T-helper 2 cell treated with Interferon-gamma antibody and Interleukin-4, amounts not matched to agents 5 μg/mL and 100 μg/mL, for 36 hours (primary cell): ENCODE measurements at places on chromosomes 12 and 14.

DNA sequence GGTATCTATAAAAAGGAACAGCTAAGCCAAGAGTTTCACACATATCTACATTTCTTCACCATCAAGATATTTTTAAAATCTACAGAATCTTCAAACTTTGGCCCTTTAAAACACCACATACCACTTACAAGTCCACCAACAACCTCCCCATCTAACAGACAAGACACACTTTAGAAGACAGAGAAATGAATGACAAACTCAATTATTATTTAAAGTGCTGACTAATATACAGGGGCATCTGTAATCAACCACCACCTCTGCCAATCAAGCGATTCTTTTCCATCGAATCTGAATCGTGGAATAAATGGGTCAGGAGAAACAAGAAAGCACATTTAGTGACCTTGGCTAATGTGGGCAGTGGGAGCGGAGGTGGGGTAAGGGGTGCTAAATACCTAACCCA is 7.7 kb downstream of the SETD3 start:
- no peak for DNase-seq

DNA sequence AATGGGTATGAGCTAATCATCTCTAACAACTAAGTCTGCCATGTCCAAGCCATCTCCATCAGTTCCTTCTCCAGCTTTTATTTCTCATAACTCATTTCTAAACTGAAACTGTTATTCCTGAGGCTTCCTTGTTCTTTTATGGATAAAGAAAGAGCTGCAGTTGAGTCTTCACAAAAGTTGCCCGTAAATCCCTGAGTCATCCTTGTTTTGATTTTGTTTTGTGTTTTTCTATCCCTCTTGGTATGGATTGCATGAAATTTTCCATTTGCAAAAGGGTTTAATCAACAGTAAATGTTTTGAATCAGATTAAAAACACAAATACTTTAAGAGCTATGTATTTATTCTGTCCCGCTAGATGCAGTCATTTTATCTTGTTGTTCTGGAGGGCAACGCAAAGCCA is 290.6 kb downstream of the EGLN3 start:
- DNase-seq, result no peak

DNA sequence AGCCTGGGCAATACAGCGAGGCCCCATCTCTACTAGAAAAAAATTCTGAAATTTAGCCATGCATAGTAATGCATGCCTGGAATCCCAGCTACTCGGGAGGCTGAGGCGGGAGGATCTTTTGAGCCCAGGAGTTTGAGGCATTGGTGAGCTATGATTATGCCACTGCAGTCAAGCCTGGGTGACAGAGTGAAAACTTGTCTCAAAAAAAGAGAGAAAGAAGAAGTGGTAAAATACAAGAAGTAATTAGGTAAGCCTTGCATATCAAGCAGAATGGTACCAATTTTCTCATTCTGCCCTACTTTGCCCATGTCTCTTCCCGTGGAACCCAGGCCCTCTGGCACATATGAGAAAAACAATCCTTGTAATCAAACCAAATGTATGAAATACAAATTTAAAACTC is 70.7 kb downstream of the SUSD6 start:
- no peak for DNase-seq

GRCh38 chr12:3142386-3142785 is 65.2 kb downstream of the TSPAN9 start:
- no peak for DNase-seq

DNA sequence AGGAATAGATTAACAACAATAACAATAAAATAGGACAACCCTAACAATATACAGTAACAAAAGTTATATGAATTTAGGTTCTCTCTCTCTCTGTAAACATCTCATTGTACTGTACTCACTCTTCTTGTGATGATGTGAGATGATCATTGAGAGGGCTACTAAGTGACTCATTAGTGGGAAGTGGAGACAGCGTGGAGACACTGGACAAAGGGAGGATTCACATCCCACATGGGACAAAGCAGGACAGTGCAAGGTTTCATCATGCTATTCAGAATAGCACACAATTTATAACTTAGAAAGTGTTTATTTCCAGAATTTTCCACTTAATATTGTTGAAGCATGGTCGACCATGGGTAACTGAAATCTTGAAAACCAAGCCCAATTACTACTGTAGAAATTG is 26.0 kb upstream of the SPATA7 start:
- DNase-seq, result no peak

DNA sequence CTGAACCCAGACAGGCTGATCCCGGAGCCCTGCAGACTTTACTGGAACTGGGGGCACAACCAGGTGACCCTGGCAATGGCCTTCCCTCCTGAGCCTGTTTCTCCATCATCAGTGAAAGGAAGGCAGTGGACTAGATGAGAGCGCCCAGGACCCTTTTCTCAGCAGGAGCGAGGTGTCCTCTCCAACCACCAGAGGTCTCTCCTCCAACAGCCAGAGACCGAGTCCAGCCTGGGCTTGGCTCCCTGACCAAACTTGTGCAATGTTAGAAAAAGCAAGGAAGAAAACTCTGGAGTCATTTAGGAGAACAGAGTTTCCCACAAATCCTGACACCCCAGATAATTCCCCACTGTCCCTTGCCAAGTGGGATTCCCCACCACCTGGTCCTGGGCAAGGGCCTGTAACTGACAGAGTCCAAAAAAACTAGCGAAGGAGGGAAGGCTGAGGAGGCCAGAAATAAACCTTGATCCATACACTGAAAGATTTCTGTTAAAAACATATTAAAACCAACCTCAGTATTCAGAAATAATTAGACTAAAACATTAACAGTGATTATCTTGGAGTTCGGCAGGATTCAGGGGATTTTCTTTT is 9.0 kb downstream of the RPS6KL1 start:
- no peak for DNase-seq

DNA sequence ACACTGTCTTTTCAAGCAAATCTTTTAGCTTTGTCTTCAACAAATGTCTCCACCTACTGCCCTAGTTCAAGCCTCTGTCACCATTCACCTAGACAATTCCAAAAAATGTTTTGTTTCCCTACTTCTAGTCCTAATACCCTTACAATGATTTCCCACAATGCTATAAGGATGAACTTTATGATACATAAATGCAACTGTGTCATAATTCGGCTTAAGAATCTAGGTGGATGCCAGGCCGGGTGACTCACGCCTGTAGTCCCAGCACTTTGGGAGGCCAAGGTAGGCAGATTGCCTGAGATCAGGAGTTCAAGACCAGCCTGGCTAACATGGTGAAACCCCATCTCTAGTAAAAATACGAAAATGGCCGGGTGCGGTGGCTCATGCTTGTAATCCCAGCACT is 20.7 kb upstream of the CREBL2 start:
- no peak for DNase-seq

- no peak for DNase-seq
These were observed 7.4 kb downstream of the PPP1R13B start for GRCh38 chr14:103840014-103840413.

DNA sequence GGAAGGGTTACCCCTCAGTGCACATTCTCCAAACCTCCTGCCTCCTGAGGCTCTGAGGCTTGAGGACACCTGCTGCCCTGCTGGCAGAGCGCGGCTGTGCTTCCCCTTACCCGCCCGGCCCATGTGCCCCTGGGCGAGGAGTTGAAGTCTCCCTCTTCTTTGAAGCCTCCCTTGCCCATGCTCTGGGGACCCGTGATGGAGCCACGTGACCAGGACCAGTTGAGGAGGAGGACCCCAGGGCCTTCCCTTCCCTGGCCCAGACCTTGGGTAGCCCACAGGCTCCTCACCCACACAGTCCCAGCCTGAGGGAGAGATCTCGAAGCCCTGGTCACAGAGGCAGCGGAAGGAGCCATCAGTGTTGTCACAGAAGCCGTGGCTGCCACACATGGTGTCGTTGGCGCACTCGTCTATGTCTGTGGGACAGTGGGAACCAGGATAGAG is 12.9 kb downstream of the ISCA2 start:
- no peak for DNase-seq
